Mucosa of gallbladder (tissue), 1 donor: ENCODE measurements at places on chromosomes 13 and 19.

DNA sequence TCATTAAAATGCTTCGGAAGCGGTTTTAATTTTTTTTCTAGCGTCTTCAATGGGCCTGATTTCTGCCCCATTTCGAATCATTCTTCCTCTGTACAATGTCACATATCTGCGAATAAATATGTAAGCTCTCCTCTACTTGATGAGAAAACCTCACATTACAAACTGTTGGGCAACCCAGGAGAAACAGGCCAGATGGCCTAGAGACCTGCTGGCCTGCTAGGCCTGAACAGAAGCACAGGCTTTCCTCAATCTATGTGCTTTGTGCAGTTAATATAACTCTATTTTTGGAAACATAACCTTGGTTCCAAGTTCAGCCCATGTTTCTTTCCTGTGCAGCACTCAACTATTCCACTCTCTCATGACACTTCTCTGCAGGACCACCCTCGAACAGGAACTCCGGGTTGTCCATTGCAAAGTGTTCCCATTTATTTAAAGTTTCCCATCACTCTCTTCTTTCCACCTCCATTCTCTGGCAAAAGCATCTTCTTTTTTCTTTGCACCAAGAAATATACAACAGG lies 42.0 kb downstream of the DCLK1 start:
- DNase-seq = no peak

DNA sequence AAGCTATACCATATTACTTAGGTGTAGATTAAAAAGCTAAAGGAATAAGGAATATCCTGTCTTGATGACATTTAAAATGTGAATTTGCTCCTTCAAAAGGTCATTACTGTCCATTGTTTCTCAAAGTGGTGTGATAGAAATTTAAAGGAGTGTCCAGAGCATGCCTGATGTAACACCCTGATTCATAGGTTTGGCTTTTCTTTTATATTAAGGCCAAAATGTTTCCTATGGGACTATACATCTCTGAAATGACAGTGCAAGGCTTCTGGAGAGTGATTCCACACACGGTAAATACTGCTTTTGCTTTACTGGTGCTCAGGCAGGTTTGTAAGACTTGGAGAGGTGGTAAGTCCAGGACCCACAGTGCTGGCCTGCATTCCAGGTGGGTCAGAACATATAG lies 289.9 kb downstream of the RFC3 start:
- DNase-seq = no peak

DNA sequence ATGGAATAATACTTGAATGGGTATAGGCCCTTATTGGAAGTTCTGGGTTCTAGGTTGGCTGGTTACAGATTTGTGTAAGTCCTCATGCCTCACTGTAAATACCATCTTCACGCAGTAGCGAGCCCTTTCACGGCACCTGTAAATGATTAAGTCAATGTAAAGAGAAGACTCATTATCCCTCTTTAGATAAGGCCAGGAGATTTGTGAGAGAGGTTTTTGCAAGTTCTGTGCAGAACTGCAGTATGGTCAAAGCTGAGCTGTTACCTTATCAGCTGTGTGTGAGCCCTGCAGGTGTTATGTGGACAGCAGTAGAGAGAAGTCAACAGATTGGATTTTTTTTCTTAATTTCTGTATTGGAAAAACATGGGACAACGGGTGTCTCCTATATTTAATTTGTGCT lies 141.6 kb downstream of the SHISA2 start:
- no peak for DNase-seq

- DNase-seq = no peak
These were observed 10.5 kb downstream of the DDX39A start for GRCh38 chr19:14408491-14409145.

DNA sequence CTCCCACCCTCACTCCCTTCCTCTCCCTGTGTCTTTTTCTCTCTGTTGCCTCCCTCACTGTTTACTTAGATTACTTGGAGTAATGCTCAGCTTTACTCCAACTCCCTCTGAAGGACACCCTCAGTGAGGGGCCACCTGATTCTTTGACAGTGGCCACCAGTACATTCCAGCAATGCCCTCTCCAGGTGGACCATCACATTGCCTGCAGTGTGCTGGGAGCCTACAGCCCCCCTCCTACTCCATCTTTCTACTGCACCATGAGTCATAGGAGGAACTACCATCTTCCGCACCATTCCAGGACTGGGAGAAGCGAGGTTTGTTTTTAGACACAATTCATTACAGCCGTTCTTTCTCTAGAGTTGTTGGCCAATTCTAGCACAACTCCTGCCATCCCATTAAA lies 96.6 kb upstream of the POSTN start:
- no peak for DNase-seq

DNA sequence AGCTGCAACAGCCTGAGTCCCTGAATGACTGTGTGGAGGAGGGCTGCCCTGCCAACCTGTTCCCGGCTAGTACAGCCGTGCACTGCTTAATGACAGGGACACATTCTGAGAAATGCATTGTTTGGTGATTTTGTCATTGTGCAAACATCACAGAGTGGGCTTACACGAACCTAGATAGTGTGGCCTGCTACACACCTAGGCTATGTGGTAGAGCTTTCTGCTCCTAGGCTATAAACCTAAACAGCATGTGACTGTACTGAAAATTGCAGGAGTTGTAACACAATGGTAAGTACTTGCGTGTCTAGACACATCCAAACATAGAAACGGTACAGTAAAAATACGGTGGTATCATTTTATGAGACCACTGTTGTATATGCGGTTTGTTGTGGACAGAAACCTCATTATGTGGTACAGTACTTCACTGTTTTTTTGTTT lies 35.0 kb downstream of the VASP start:
- DNase-seq = no peak

DNA sequence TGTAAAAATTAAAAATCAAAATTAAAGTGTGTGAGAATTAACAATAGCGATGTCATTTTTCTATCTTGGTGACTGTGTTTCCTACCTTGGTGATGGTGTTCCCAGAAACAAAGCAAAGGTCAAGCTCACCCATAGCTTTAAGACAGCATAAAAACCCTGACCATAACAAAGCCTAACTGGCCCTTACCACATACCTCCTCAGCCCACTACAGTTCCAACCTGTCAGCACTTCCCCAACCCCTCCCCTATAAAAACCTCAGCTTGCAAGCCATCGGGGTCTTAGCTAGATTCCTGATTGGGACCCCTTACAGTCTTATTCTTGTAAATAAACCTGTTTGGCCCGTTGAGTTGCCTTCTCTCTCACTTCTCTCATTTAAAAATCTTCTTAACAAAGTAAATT lies 484.4 kb upstream of the PCDH20 start:
- DNase-seq = no peak

- no peak for DNase-seq
These were observed 1881.5 kb upstream of the PCDH20 start for GRCh38 chr13:63297163-63297562.

- DNase-seq = no peak
These were observed 506.7 kb upstream of the NBEA start for GRCh38 chr13:34435338-34435737.

- peak; percentile 46 for DNase-seq
These were observed 18.8 kb upstream of the MTRF1 start for GRCh38 chr13:41282129-41282571.

DNA sequence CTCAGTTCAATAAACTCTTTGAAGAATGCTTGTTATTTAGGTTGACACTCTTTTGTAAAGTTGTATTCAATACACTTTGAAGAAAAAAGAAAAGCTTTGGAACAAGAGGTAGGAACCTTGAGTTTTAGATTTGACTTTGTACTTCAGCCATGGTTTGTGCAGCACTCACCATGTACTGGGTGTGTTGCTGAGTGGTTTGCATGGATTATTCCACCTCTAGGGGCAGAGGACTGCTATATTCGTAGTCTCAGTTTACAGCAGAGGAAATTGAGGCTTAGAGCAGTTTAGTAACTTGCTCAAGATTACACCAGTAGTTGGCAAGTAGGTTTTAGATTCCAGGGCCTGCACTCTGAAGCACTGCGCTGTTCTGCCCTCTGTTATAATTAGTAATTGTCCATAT lies 68.8 kb downstream of the DNAJC3 start:
- DNase-seq = no peak

- DNase-seq = no peak
These were observed 48.8 kb upstream of the INTS6 start for GRCh38 chr13:51501592-51502152.
